ENCODE measurements at places on chromosomes 1 and 21. TPM values are rescaled to one million over a fixed set of nuclear protein-coding genes. Genes with fewer than 3 reads are reported as not detected.

DNA sequence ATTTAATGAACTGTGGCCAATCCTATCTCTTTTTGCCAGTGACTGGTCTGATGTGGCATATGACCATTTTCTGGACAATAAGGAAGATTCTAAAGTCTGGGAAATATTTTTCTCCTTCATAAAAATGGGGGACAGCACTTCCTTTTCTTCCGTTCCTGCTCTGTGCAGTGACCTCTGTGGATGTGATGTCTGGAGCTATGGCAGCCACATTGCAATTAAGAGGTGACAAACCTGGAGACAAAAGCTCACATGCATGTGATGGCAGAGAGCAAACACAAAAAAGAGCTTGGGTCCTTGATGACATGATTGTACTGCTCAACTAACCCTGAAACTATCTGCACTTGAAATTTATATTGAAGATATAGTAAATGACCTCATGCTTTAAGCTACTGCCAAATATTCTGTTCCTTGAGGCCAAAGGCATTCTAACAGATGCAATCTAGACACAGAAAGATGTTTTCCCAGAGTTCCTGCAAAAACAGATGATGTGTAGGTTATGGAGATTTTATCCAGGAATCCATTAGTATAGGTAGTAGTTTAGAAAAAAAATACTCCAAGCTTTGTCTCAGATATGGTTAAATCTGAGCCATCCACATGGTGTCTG, 2.2 kb upstream of the MAGI3 start:
- no peak for DNase-seq

DNA sequence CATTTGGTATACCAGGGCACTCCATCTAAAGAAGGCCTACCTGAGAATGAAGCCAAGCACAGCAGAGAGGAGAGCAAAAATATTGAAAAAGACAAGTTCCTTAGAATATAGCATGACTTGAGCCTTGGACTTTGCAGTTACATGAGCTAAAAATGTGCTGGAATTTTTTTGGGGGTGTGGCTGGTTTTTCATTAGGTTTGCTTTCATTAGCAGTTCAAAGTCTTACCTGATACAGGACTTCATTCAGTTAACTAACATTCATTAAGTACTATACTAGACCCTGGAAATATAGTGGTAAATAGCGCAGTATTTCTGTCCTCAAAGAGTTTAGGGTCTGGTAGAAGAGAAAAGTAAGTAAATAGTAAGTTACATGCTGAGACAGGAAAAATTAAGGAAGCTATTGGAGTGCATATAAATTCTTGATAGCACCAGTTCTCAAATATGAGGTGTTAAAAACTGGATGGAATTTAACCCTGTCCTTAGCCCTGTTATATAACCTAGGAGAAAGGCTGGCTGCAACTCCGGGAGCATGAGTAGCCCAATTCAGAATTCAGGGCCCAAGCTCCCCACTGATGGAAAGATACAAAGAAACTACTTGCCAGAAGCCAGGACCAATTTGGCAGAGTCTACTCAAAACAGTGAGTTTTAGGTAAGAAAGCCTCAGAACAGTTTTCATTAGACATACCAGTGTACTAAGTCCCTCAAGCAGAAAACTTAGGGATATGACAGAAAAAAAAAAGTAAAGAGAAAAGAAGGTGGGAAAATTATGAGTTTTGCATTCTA, 3.1 kb upstream of the DOCK7 start:
- no peak for DNase-seq

NCAM2 gene
- total RNA-seq = 63.6 TPM

GRCh38 chr1:199310708-199311107, 671.9 kb downstream of the PTPRC start:
- no peak for DNase-seq

GRCh38 chr1:172843444-172843843, 184.5 kb downstream of the FASLG start:
- DNase-seq = no peak

DNA sequence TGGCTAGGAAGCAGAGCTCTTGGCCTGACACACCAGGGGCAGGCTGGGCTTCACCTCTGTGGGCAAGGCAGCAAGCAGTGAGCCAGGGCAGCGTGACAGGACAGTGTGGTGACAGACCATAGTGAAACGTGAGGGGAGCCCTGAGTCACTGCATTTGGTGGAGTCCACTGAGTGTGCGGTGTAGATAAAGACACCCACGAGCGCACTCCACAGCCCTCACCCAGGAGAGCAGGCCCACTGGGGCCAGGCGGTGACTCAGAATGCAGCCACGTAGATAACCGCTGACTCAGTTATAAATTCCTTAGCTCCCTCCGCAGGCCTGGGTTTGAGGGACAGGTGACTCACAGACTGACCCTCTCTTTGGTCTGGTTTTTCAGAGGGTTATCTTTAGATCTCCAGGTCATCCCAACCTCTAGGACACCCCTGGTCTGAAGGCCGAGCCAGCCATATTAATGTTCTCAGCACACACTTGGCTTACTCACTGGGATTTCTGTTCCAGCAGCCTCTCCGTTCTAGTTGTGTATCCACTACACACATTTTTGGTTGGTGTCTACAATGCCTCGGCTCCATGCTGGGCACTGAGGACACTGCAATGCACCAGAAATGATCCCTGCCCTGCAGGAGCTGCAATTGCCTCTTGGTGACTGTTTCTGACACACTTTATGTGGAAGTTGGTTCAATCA, 90.2 kb upstream of the TSPAN2 start:
- no peak for DNase-seq

- no peak for DNase-seq
Measured at GRCh38 chr1:193458628-193459027, 272.2 kb upstream of the B3GALT2 start.

- DNase-seq = no peak
Measured at GRCh38 chr1:18094096-18094495, 13.5 kb upstream of the IGSF21 start.

OR2T33 gene
- not detected for total RNA-seq

- DNase-seq = no peak
Measured at GRCh38 chr1:221172841-221173240, 293.6 kb downstream of the HLX start.

EPS15 gene
- total RNA-seq = 224 TPM

- no peak for DNase-seq
Measured at GRCh38 chr1:23478896-23479665, 4.9 kb downstream of the ASAP3 start.

DNA sequence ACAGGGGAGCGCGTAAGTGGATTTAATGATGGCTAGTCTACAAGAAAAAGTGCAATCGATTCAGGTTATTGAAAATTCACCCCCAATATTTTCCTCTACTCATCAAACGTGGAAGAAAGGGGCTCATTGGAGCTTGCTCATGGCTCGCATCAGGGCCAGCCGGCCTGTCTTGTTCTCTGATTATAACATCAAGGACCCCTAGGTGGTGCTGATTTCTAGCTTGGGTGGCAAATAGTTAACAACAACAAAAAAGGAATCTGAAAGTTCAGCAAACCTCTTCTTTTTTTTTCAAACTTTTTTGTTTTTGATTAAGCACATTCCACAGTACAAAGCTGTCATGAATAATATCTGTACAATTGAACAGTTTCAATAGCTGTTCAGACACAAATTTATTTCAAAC, 35.8 kb upstream of the SOD1 start:
- no peak for DNase-seq

- DNase-seq = no peak
Measured at GRCh38 chr1:53461323-53462044, 2.3 kb downstream of the DMRTB1 start.

CDKN2C gene
- 6.1 TPM for total RNA-seq

- DNase-seq = no peak
Measured at GRCh38 chr21:35933466-35933865, 126.9 kb downstream of the SETD4 start.

DNA sequence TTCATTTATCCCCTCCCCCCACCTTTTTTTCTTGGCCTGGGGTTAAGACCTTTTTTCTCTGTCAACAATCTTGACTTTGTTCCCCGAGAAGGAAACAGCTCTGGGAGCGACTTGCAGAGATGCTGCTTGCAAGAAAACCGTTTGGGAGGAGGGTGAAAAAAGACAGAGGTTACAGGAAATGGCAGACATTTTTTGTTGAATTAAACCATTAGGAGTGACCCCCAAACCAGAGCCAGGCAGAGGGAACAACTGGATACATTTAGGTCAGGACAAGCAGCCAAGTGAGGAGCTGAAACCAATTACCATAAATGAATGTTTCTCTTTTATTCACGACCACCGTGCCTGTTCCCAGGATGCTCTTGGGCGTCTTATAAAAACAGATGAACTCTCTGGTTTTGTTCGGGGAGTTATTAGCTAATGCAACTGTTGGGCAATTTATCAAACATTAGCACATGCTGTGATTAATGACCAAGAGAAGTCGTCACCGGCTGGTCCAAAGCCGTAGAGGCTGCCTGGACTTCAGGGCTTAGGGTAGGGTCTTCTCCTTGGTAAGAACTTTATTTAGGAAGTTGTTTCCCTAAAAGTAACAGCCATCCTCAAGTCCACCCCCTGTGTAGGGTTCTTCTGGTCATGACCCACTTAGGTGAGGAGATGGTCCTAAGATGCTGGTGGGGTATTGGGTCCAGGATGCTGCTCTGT, 141.0 kb downstream of the FOXD2 start:
- no peak for DNase-seq

GRCh38 chr1:245132771-245133170, 22.0 kb upstream of the KIF26B start:
- DNase-seq = no peak

DNA sequence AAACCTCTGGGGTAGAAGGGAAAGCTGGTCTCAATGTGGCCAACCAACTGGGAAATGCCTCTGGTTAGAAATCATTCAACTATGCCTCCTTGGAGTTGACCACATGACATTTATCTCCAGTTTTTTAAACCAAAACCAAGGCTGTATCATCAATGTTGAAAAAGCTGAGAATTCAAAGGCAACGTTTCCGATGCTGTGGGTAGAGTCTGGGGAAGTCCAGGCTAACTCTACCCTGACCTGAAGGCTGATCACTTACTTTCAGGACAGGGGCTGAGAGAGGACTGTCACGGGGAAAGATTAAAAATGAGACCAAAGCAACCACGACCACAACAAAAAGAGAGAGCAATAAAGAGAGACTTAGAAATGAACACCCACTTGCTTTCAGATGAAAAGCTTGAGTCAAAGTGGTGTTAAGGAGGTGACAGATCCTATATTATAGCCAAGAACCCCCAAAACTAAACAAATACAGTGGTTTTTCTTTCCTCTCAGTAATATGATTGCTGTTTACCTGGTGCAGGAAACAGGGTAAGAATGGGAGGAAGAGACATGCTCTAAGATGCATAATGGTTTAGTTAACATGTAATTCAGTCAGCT, 90.8 kb upstream of the TNFSF4 start:
- no peak for DNase-seq

GRCh38 chr1:184424157-184424556, 37.3 kb downstream of the C1orf21 start:
- no peak for DNase-seq

- DNase-seq = no peak
Measured at GRCh38 chr1:1788646-1789431, 10.6 kb upstream of the NADK start.

CLCC1 gene
- 28.1 TPM for total RNA-seq

PADI2 gene
- total RNA-seq = 0.41 TPM

All from frontal cortex (tissue), 4 donors.